ENCODE measurements at places on chromosomes 3 and 15.

DNA sequence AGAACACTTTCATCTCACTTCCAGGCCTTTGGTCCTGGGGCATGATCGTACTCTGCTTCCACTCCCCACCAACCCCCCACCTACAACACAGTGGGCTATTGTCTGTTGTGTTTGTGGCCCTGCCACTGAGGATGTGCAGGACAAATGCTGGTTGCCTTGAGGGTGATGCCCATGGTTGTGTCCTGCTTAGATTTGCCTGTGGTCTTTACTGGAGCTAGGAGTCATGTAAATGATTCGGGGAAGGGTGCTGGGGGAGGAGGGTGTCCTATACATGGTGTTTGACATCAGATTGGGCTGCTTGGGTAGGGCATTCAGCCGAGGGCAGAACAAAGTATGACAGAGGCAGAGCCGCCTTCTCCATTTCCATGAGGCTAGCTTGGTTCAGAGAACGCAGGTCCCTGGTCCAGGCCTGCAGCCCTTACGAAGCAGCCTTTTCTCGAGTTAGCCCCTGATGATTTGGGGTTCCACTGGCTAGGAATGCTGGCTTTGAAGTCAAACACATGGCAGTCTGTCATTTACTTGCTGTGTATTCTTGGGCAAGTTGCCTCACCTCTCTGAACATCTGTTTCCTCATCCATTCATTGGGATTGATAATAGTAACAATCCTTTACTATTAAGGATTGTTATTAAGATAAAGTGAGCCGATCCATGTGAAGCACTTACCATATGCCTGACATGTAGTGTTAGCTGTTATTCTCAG, 6.9 kb downstream of the CORO2B start:
- no peak for DNase-seq

- DNase-seq: no peak
Observed at GRCh38 chr3:24589513-24589851, 94.8 kb upstream of the THRB start.

DNA sequence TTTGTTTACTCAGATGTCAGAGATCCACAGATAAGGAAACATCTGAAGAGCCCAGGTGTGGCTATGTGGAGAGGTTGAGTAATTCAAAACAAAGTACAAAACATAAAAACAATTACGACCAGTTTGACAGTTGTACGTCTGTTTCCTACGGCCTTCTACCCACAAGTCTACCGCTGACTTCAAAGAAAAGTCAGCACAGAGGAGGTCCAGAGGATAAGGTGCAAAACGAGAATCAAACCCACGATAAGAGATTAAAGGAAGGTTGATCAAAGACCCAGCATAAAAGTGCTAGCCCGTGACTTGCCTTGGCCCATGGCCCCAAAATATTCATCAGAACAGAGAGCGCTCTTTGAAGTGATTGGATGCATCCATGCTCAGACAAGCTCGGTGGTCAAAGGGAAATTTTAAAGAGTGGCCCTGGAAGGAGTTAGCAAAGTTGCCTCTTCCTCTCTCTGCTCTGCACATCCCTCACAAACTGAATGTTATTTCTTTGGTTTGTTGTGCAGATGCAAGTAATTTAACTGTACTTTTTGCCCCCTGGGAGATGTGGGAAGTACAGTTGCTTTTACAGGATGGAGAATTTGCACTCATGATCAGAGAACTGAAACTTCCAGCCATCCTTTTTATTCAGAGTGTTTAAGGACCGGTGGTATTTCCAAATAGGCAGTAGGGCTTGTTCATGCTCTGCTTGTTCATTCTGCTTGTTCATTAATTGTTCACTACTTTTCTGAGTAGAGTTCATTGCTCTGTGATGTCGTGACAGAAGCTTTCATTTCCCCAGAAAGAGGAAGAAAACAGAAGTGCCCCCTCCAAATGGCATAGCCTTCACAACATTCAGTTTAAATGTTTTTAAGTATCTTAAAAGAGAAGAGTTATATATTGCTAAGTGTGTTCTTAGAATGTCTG, 31.1 kb downstream of the MME start:
- no peak for DNase-seq

DNA sequence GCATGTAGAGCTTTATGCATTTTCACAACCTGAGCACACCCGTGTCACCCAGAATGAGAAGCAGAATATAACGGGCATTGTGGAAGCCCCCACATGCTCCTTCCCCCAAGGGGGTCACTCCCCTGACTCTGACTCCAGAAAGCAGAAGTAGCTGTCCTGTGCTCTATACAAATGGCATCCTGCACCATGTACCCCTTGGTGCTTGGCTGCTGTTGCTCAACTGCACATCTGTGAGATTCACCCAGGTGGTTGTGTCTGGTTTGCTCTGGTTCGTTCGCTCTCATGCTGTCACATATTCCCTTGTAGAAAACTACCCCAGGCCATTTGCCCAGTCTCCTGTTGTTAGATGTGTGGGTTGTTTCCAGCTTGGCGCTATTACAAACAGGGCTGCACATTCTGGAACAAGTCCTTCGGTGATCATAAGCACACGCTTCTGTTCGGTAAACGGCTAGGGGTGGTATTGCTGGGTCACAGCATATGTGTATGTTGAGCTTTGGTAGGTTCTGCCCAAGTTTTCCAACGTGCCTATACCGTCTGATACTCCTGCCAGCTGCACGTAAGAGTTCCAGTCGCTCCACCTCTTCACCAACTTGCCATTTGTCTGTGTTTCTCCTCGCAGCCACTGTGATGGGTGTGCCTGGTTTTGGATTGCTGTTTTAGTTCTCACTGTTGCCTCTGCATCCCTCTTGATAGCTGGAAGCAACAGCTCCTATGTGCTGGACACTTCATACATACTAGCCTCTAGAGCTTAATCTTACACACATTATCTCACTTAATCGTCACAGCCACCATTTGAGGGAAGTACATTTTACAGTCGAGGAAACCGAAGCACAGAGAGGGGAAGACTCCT, 65.4 kb upstream of the SLC6A6 start:
- DNase-seq: no peak

DNA sequence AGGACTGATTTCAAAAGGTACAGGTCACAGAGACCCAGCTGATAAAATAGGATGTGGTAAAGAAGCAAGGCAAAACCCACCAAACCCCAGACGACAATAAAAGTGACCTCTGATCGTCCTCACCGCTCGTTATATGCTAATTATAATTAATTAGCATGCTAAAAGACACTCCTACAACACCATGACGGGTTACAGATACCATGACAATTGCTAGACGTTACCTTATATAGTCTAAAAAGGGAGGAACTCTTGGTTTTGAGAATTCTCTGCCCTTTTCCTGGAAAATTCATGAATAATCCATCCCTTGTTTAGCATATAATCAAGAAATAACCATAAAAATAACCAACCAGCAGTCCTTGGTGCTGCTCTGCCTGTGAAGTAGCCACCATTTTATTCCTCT, 74.7 kb upstream of the MB21D2 start:
- no peak for DNase-seq

GRCh38 chr3:31196881-31197364, 302.5 kb upstream of the GADL1 start:
- DNase-seq: no peak

DNA sequence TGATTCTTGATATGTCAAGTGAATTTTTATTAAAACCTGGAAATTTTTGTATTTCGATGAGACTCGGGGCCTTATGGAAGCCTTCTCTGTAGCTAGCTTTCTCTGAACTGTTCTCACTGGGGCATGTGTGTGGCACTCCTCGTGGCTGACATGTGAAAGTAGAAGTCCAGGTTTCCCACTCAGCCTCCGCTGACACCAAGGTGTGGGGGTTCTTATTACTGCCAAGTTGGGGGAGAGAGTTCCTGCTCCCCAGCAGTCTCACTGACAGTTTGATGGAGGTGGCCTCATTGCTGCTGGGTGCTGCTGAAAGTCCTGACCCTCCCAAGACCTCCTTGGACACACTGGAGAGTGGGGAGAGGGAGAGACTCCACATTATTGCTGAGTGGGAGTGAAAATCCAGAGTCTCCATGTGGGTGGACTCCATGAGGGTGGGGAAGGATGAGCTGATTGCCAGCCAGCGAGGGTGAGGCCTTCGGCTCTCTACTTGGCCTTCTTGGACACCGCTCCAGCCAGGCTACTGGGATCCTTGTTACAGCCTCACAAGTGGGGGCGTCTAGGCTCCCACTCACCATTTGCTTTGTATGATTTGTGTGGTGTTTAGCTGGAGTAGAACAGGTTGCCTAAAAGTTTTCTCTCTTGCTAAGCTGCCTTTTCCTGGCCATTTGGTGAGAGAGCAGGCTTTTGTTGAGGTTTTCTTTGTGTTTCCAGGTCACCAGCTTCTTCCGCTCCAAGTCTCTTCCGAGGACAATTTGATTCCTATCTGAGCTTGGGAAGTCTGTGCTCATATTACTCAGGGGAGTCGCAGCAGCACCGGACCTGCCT, 64.1 kb downstream of the LSM3 start:
- no peak for DNase-seq

- no peak for DNase-seq
Observed at GRCh38 chr15:75065851-75066509, 42.6 kb downstream of the PPCDC start.

- no peak for DNase-seq
Observed at GRCh38 chr15:40594429-40594836, 384 bp downstream of the KNL1 start.

DNA sequence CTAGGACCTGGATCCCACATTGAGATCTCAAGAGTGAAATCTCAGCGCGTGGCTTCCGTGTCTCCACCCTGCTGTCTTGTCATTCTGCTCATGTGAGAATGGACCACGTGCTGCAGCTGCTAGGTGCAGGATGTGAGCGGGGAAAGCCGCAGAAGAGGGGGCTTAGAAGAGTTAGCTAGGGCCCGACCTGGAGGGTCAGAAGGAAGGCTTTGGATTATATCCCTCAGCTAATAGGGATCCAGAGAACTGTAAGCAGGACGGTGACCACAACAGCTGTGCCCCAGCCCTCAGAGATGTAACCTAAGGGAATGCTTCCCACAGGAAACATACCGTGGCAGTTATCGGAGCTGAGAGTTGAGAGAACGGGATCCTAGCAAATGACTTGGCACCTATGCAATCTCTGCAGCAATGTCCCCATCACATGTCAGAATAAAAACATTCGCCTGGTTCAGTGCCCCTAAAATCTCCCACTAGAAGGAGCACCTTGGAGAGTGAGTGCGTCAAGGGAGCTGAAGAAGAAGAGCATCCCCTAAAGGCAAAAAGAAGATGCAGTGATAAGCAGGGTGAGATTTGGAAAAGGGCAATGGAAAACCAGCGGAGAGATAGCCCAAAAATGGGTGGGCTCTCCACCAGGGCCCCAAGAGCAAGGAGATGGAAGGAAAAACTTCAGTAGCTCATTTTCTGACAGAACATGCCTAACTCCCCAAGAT, 76.9 kb upstream of the ST8SIA2 start:
- DNase-seq: no peak

DNA sequence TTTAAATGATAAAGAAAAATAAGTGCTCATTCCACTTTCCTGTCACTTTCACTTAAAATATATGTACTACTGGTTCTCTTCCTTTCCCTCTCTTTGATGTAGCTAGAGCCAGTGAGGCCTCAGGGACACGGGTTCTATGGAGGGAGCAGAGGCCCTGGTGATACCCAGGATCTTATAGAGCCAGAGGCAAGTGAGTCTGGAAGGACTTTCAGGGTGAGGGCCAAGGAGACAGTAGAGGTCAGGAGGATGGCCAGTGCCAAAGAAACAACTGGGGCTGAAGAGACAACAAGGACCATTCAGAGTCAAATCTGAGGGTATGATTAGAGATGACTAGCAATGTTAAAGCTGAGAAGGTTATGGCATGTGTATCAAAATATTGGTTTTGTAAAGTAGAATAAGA, 124.1 kb upstream of the GOLGA6L6 start:
- no peak for DNase-seq

GRCh38 chr15:92100301-92100700, 246.8 kb downstream of the SLCO3A1 start:
- DNase-seq: no peak

GRCh38 chr3:168850109-168850508, 754.4 kb upstream of the GOLIM4 start:
- no peak for DNase-seq

DNA sequence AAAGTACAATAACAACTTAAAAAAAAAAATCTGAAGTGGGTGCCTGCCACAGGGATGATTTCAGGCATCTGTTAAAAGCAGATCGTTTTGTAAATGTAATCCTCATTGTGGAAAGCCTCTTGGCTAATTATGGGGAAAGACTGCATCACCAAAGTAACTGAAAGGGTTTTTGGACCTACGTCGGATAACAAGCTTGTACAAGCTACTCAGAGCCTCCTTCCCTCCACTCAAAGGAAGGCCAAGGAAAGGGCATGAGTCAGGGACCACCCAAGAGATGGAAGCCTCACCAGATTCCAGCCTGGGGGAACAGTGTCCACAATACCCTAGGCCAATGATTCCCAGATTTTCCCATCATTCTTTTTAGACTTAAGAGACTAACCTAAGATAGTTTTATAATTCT, 84.3 kb downstream of the ATP1B3 start:
- DNase-seq: no peak

DNA sequence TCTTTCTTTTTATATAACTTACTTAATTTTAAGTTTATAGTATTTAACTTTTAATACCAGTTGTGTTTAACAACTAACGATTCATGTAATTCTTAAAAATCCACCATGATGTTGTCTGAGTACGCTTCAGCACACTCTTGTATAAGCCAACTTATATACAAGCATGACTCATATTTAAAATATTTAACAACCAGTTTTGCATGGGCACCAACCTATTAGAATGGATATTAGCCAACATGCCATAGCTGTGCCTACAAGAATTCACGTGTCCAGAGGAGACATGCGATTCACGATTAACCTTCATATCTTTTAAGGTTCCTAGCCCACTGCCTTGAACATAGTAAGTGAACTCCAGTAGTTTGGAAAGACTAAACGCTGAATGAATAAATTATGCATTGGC, 1023.2 kb downstream of the TBL1XR1 start:
- no peak for DNase-seq

DNA sequence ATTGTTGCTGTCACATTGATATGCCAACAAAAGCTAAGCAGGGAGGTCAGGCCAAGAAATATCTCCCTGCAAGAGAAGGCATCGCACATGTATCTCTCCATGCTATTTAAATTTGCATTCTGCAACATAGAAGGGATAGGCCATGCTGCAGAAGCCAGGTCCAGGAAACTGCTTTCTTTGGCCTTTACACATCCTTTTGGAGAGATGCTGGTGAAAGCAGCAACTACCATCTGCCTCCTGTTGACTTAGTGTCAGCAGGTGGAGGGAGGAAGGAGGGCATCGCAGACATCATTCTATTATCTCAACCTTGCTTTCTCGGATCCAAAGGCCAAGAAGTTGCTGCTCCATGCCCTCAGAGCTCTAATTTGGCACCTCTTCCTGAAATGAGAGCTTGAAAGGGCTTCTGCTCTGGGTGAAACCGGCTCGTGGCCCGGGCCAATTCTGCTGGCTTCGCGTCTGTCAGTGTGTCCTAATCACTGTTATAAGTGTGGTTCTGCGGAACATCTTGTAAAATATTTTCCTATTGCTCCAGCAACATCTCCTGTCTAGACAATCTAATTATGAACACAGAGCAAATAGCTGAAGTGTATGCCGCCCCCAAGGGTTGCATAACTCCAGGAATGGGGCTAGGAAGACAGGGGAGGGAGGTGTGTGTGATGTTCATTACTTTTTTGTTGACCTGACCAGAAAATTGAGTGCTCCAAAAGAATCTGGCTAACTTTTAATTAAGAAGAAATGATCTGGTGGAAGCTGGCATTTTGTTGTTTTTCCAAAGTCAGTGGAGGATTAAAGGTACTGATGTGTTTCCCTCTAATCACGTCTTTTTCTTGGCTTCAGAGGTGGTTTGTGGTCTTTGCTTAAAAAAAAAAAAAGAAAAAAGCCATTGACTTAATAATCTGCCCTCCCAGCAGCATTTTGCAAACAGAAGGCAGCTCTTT, 89.1 kb downstream of the TPRG1 start:
- no peak for DNase-seq

GRCh38 chr15:60363903-60364611, 33.7 kb downstream of the ANXA2 start:
- no peak for DNase-seq
